ENCODE measurements at places on chromosomes 11 and 22.

GRCh38 chr11:117083011-117083935, 15.0 kb downstream of the SIK3 start:
- DNase-seq, result no peak

GRCh38 chr11:92739041-92739440, 230.4 kb upstream of the MTNR1B start:
- no peak for DNase-seq

DNA sequence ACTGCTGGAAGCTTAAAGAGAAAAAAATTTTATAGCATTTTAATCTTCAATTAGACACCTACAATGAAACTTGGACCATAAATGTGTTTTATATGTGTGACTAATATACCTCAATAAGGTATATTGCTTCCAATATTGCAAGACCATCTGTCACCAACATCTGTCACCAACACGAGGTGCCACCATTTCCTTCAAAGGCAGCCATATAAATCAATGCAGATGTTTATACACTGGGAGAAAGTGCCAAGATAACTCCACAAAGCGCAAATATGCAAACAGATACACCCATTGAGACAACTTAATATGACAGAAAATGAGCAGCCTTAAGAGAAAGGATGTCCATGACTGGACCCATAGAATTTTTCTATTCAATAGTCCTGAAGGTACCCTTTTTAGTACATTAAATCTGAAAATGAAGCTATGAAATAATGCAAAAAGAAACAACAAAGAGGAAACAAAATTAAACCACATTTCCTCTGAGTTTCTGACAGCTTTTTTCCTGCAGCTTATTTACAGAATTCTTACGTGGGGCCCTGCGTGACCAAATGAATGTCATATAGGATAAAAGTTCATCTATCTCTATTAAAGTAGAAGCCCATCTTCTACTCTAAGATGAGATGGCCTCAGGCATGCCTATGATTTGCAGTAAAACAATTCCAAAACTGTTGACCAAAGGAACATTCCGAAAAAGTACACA, 12.5 kb downstream of the MPZL3 start:
- DNase-seq, result no peak

- DNase-seq, result no peak
Observed at GRCh38 chr11:86969258-86969657, 14.1 kb upstream of the FZD4 start.

GRCh38 chr11:109553284-109553683, 131.3 kb downstream of the C11orf87 start:
- DNase-seq, result no peak

DNA sequence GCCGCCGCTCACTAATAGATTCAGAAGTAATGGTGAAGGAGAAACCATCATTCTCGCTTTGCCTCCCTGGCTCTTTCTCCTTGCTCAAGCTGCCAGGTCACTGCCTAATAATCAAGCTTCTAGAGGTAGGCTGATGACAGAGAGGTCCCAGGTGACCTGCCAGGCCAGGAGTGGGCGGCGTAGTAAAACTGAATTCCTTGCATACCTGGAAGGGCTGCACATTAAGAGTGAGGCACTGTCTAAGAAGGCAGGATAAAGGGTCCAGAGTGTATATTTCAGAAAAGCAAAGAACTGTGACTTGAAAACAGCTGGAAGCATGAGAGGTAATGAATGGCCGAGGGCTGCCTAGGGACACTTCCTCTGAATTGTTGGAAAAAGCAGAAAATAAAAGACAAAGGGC, 4.1 kb downstream of the SYT13 start:
- no peak for DNase-seq

DNA sequence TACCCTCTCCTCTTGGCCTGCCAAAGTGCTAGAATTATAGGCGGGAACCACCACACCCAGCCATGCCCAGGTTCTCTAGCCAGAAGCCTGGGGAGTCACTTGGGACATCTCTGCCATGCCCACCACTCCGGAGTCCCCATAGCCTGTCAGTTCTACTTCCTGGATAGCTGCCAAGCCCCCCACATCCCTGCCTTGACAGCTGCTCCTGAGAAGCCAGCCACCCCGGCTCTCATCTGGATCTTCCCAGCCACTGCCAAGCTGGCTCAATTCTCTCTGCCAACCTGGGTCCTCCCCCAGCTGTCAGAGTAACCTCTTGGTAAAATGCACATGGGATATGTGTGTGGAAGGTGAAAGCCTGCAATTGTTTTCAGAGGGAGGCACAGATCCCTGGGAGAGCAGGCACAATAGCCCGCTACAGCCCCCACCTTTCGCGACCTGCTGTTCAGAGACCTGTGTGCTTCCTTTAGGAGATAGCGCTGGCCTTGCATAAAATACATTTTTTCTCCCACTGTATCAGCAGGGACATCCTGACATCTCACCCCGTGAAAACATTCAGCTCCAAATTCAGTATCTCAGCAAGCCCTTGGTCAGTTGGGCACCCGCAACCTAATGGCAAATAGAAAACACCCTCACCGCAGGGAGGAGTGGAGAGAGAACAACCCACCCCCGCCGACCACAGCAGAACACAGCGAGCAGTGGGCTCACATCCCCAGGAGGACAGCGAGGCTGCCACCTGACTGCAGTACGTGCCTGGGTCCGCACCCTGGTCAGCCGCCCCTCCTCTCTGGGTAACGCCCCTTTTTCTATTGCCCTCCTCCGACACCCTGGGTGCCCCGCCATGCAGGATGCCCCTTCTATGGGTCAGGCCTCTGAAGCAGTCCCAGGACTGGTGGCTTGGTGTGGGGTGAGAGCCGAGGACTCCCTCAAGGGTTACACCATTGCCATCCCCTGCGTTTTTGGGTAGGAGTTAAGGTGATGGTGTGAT, 1342.2 kb downstream of the BRD1 start:
- DNase-seq, result no peak

DNA sequence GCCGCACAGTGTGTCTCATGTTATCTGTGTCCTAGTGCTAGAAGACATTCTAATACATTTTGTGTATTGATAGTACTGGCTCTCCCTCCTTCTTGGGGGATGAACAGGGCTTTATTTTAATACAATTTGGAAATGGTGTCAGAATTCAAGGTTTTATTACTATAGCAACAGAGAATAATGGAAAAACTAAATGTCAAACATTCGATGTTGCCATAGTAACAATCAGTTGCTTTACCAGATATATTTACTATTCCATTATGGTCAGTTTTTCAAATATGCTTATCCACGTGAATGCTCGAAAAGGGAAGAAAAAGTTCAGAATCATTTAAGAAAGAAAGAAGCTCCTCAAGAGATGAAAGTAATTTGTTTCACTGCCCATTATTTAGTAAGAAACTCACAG, 8.6 kb upstream of the MSANTD4 start:
- no peak for DNase-seq

DNA sequence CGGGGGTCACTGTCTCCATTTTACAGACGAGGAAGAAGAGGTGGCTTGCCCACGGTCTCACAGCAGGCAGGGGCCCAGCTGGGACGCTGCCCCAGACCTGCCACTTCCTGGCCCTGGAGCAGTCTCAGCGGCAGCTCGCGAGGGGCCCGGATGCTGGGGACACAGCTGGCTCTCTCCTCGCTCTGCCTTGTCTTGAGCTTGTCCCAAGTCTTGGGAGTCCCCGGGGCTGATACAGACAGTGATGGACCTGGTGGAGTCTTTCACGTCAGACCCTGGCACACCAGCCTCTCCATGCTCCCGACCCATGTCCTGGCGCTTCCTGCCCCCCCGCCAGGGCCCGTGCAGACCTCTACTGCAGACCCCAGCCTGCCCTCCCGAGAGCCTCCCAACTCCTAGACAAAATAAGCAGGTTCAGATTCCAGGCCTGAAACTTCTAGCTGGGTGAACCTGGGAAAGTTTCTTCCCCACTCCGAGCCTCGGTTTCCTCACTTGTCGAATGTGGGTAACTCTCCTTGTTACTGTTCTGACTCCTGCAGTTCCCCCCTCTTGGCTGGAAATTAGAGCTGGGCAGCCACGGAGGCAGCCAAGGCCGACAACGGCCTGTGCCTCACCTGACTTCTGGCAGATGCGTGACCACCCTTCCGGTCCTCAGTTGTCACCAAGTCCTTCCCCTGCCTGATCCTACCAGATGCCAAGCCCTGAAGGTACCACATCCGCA, 145.4 kb downstream of the CACNA1I start:
- no peak for DNase-seq

DNA sequence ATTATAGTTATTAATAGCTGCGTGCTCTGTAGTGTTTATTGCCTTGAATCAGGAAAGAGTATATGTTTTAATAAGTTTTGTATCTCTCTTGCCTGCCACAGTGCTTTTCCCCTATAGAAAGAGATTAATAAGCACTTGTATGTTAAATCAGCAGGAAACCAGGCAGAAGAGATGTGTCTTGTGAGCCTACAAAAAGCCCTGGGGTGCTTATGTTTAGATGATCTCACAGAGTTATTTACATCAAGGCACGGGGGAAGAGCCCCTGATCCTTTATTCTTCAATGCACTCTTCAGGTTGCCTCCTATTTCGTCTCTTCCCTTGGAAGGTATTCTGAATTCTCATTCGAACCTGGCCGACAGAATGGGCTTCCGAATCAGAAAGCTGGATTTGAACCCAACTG, 183.0 kb downstream of the MAML2 start:
- peak; percentile 44 for DNase-seq

- DNase-seq, result no peak
Observed at GRCh38 chr11:11171854-11172253, 181.2 kb downstream of the CSNK2A3 start.

GRCh38 chr22:33303099-33303498, 244.9 kb upstream of the SYN3 start:
- no peak for DNase-seq

DNA sequence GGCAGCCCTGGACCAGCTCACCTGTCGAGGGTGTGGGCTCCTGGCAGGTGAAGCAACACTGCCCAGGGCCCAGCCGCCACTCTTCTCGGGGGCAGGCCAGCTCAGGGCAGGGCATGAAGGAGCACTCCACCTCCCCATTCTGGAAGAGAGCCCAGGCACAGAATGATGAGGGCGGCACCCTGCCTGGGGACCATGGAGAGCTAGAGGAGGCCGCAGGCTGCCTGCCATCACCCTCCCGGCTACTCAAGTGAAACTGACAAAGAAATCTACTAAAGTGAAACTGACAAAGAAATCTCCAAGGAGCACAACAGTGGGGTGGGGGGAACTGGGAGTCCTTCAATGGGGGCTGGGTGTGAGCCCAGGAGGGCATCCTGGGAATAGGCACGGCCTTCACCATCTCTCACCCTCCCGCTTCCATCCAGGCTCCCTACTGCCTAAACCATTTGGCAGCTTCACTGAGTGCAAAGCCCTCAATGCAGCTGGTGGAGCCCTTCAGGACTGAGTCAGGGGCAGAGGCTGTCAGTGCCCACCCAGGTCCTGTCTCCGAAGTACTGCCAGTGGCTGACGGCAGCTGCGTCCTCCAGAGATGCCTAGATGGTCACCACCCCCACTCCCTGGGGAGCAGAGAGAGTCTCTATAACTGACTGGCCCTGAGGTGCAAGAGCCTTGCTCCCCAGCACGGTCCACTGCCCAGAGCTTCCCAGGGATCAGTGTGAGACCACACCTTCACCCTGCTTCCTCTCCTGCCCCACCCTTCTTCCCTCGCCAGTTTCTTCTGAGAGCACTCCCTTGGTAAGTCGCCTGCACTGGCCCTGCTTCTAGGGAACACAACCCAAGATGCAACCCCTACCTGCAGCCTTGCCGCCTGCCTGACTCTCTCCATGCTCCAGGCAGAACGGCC, 21.7 kb downstream of the VWCE start:
- DNase-seq, result no peak

DNA sequence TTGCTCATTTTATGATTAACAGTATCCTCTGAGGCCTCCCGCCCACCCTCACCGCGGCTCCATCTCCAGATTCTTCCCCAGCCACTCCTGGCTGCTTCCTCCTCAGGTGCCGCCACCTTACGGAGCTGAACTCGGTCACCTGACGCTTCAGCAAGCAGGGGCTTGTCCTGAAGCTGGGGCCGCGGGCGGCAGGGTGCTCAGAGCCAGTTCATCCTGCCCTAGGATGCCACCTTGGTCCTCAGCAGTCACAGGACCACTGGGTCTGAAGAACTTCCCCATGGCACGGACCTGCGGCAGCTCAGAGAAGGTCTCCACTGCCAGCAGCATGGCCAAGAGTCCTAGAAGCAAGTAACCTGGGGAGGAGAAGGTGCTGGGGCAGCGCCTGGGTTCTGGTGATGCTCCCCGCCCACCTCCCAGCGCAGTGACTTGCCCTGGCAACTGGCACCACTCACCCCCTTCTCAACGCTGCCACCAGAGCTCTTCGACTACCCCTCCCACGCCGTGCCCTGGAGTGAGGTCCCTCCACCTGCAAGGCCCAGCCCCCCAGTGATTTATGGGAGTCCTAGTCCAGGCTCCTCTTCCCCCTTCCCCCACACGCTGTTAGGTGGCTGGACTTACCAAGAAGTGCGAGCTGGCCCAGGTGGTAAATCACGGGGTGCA, 2.6 kb downstream of the KCNK7 start:
- DNase-seq, result no peak

GRCh38 chr11:111299101-111300026, 1.0 kb downstream of the POU2AF3 start:
- DNase-seq, result peak; percentile 59

DNA sequence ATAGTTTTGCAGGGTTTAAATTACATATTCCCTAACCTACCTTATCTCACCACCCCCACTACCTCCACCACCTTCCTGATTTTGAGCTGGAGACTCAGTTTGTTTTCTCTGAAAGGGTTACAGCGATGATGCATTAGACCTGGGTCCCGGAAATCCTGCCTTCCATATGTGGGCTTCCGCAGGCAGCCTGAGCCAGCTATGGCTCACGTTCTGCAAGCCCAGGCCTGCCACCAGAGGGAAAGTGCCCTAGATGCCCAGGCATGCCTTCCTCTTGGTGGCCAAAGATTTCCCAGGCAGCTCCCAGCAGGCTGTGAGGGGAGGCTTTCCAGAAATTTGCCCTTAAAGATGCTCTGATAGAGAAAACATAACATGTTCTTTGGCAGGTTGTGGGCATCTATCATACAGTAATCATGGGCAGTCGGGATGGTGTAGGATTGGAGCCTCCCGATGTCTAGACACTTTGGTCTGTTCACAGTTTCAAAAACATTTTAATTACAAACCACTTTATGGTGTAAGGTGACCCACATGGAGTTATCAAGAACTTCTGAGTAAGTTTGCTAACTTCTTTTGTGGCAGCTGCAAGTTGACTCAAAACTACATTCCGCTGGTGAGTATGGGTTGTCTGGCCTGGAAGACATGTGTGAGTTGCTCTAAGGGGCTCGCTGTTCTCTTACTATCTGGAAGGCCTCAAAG, 79.3 kb downstream of the MICAL2 start:
- no peak for DNase-seq

GRCh38 chr11:78542007-78542406, 32.7 kb downstream of the NARS2 start:
- DNase-seq, result no peak

DNA sequence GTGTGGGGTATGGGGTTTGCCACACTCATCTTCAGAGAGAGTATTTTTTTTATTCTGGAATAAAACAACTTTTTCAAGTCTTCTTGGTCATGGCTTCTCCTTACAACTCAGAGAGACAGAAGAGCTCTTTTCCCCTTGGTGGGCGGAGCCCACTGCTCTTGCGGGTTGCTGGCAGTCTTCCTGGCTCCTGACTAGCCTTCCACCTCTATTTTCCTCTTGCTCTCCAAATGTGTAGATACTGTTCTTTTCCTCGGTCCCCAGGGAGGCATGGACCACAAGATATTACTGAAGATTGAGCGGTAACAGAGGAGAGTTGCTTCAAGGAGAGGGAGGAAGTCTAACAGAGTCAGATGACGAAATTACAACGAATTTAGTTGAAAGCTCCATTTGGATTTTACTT, 210.6 kb downstream of the NTM start:
- DNase-seq, result no peak
